NCI-H2081 (cell line): ENCODE measurements at places on chromosomes 5 and 9.

GRCh38 chr5:16618138-16618897 lies 1.5 kb upstream of the RETREG1 start:
- DNase-seq: peak; percentile 59

DNA sequence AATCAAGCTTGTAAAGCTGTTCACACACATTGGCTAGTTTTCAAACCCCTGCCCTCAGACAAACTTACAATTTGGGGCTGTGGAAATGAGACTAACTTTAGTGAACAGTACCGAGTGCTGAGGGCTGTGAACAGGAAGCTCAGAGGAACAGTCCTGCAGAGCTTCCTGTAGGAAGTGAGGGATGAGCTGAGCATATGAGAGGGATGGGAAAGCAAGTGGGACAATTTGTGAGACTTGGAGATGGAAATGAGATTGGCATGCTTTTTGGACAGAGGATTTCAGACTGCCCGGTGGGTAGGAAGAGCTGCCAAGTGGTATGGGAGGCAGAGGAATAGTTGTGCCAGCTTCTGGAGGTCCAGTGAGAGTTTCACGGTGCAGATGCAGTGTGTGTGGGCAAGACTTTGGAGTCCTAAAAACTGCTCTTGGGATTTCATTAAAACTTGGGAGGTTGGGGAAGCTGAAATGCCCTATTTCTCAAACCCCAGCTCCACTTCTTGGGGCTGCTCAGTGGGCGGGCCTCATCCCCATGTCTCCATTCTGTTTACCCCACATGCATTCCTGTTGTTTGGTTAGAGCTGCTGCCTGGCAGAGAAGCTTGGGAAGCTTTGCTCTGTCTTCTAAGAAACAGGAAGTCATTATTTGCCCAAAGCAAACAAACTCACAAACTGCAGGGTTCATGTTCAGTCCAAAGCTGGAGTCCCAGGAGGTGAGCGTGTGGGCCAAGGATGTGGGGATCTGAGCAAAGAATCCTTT lies 267.5 kb downstream of the ZSWIM6 start:
- peak; percentile 18 for DNase-seq

- DNase-seq: no peak
These were observed 17.0 kb upstream of the CRB2 start for GRCh38 chr9:123338710-123339665.

DNA sequence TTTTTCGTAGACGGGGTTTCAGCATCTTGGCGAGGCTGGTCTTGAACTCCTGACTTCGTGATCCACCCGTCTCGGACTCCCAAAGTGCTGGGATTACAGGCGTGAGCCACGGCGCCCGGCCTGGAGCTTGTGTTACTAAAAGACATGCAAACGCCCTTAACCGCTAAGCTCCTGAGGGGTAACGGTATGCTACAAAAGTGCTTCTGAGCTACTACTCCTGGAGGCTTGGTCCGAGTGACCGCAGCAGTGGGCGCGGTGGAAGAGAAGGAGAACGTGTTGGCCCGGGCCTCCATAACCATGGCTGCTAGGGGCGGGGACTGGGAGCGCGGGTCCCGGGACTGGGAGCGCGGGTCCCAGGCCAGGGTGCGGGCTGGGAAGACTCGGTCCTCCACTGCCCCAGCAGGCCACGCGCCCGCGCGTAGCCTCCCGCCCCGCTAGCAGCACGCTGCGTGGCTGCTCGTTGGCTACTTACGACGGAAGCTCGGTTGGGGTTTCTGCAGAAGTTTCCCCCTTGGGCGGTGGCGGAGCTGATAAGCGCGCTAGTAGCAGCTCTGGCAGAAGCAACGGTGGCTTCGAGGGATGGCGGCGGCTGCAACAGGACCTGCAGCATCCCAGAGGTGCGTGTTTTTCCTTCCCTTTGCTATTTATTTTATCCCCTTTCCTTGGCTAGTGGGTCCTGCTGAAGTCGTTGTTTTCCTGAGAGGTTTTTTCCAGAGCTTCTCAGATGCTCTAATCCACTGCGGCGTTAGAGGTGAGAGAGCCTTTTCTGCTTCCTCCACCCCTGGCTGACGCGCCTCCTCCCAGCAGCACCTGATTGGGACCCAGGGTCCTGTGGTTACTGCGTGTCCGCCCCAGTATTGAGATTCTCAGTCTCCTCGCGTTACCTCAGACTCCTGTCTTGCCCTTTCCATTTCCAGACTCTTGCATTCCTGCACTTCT lies 69.2 kb upstream of the CCDC180 start:
- peak; percentile 62 for DNase-seq

DNA sequence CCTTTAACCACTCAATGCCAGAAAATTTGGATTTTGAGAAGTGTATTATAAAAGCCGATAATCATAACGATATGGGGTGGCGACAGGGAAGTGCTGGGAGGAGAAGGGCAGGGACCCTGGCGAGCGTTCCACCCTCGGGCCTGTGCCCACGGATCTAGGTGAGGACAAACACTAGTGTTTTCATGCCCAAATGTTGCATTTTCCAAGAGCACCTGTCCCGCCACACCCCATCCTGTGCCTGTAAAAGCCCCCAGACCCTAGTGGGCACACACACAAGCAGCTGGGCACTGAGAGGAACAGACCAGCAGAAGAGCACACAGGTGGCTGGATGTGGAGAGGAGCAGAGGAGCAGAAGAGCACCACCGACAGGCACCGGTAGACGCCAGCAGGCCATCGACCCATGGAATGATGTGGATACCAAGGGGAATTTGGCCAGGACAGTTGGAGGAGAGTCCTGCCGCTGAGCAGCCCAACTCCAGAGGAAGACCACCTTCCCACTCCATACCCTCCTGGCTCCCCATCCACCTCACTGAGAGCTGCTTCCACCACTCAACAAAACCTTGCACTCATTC lies 315.0 kb downstream of the EDIL3 start:
- DNase-seq: no peak

DNA sequence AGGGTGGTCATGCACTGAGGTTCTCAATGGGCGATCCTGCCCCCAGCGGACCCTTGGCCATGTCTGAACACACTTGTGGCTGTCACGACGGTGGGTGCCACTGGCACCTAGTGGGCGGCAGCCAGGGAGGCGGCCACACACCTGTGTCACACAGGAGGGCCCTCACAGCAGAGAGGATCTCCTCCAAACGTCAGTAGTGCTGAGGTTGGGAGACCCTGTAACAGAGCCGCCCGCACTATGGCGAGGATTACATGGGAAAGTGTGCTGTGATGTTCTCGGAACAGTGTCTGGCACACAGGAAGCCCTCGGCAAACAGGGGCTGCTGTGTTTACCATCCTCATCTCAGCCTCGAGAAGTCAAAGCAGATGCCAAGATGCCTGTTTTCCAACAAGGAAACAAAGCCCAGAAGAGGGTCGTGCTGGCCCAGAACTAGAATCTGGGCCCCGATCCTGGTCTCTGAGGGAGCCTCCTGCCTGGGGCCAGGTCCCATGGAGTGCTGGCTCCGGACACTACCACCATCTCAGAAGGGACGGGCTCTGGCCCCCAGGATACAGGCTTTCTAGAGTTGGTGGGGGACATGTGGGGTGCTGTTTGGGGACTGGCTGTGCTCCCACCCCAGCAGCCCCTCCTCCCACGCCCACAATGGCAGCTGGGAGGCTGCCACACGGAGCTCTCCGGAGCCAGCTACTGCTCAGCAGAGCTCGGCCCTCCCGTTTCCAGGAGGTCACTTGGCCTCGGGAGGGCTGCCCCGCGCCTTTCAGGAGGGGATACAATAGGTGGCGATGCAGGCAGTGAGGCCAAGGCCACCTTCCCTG lies 48.2 kb downstream of the DBH start:
- DNase-seq: no peak

- DNase-seq: peak; percentile 43
These were observed at the start of gene PTGR1 for GRCh38 chr9:111599092-111599954. Gene PTGR1 (minus strand): TSS chr9:111599647. CDS start chr9:111597422, 2,225 bp downstream.

GRCh38 chr5:5473226-5473625 lies 50.7 kb downstream of the ICE1 start:
- DNase-seq: no peak
